ENCODE measurements at places on chromosomes 5 and 9. TPM values are rescaled to one million over a fixed set of nuclear protein-coding genes. Genes with fewer than 3 reads are reported as not detected.

The DBH gene
- total RNA-seq = not detected

The SIT1 gene
- total RNA-seq = not detected

The FBXL7 gene
- total RNA-seq = 3.3 TPM

The HTR4 gene
- total RNA-seq = not detected

The SLC25A51 gene
- total RNA-seq = 49.0 TPM

Data from bronchial smooth muscle cell (primary cell).